ENCODE measurements at places on chromosomes 3 and 15. TPM values are rescaled to one million over a fixed set of nuclear protein-coding genes. Genes with fewer than 3 reads are reported as not detected.

DNA sequence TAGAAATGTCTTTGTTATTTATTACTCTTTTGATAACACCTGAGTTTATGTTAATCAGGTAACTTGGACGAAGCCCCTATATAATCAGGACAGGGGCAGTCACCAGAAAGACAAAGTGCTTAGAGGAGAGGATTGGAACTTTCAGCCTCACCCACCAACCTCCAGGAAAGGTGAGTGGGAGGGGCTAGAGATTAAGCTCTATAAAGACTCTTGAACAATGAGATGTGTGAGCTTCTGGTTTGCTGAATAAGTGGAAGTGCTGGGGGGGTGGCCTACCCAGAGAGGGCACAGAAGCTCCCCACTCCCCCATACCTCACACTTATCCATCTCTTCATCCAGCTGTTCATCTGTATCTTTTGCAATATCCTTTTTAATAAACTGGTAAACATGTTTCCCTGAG lies 73.9 kb downstream of the TTBK2 start:
- no peaks in the 10 kb centered on the region for H3K4me1 ChIP-seq
- DNase-seq = no peak
- H3K27ac ChIP-seq = no peak overlapping the region
- peaks cover 5% of the 10 kb centered on the region for H3K36me3 ChIP-seq
- no peak overlapping the region for H3K4me3 ChIP-seq

- H3K36me3 ChIP-seq = no peaks in the 10 kb centered on the region
- H3K27me3 ChIP-seq = peaks cover 3% of the 10 kb centered on the region
- no peak overlapping the region for H3K27ac ChIP-seq
- no peak overlapping the region for H3K4me3 ChIP-seq
- DNase-seq = no peak
- H3K4me1 ChIP-seq = no peaks in the 10 kb centered on the region
Measured at GRCh38 chr3:139555249-139555648, 15.7 kb upstream of the RBP1 start.

- no peak for DNase-seq
- H3K4me3 ChIP-seq = no peak overlapping the region
- H3K36me3 ChIP-seq = no peaks in the 10 kb centered on the region
- H3K27ac ChIP-seq = peak overlapping the region; percentile 73
- peaks cover 31% of the 10 kb centered on the region for H3K4me1 ChIP-seq
Measured at GRCh38 chr15:42011074-42011473, 9.8 kb downstream of the PLA2G4E start.

The CRABP1 gene
- total RNA-seq = not detected

The MTHFS gene
- 35.3 TPM for total RNA-seq

The EHHADH gene
- total RNA-seq = 2.4 TPM

Data from activated CD4-positive, alpha-beta T cell treated with anti-CD3 and anti-CD28 coated beads, Interleukin-2, amount 10 ng/mL, durations not matched to agents 24 days and 14 days (primary cell).